ENCODE measurements at places on chromosomes 5 and 9. TPM values are rescaled to one million over a fixed set of nuclear protein-coding genes. Genes with fewer than 3 reads are reported as not detected.
A peak's percentile ranks its signal among the peaks of the same experiment; 100 is the strongest.

DNA sequence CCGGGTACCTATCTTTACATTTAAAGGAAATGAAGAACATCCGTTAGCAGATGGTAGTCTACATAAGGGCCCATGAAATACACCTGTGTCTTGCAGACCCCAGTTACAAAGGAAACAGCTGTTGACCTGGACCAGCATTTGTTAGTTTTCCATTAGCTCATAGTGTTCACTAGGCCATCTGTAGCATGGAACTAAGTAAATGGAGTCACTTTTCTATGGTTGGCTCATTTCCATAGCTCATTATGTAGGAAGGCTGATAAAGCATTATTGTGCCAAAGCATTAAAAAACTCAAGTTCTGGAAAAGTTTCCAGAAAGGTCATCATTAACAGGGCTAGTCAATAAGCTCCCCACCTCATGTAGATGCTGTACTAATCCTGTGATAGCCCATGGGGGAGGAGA lies 62.1 kb downstream of the PCSK1 start:
- no peak for DNase-seq
- H3K36me3 ChIP-seq = no peaks in the 10 kb centered on the region
- no peak overlapping the region for H3K27ac ChIP-seq
- H3K4me1 ChIP-seq = no peaks in the 10 kb centered on the region
- no peaks in the 10 kb centered on the region for H3K27me3 ChIP-seq
- no peak overlapping the region for H3K4me3 ChIP-seq

The ROR2 gene
- 36.7 TPM for total RNA-seq

DNA sequence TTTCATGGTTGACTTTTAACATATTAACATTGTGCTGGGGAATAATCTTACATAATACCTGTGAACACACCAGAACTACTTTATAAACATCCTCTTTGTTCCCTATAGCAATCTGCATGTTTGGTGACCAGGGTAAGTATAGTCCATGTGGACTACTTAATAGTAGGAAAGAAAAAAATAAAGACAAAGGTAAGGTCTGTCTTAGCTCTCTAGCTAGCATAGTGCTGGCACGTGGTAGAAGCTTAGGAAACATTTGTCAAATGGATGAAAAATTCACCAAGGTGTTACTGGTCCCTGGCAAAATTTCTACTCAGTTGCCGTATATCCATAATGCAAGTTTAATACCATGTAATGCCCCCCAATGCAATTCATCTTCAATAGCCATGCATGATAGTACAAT lies 78.6 kb upstream of the ABCA1 start:
- no peak for DNase-seq
- H3K36me3 ChIP-seq = no peaks in the 10 kb centered on the region
- H3K4me3 ChIP-seq = no peak overlapping the region
- H3K4me1 ChIP-seq = no peaks in the 10 kb centered on the region

DNA sequence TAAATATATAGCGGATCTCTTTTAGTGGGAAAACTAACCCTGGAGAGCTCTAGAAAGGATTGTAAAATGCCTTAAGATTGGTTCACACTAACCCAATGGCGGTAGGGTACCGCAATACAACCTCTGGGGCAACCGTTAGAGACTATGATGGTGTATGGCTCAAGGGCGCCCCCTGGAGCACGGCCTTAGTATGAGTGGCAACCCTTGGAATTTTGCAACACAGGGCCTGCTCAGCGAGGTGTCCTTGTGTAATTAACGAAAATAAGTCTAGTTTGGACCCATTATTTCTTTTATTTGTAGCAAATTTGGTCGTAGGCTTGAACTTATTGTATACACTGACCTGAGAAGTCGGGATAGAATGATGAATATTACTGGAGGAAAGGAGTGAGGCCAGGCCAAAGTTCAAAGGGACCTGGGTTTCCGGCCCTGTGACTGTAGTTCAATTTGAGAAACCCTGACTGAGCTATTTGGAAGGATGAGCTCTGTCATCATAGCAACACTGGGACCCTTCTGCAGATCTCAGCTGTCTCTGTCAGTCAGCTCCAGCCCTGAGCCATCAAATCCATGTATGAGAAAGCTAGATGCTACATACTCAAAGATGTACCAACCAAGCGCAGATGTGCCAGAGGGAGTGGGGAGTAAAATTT lies 54.8 kb downstream of the CAMK4 start:
- H3K27me3 ChIP-seq = no peaks in the 10 kb centered on the region
- no peak overlapping the region for H3K27ac ChIP-seq
- peak; percentile 78 for DNase-seq
- H3K36me3 ChIP-seq = no peaks in the 10 kb centered on the region
- H3K4me3 ChIP-seq = no peak overlapping the region

DNA sequence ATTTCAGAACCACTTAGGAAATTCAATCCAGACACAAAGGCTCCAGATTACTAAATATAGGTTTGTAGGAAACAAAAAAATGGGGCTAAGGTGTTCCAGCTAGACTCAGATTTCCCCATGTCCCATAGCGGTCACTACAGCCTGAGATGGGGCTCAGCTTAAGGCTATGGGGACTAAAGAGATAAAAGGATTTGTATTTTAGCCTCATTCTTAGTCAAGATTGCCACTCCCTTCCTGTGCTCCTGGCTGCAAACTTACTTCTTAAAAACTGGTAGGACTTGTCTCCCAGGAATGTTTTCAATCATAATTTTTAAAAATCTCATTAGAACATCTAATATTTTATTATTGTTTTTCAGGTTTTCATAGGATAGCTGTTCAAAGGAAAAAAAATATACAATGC lies 253.8 kb upstream of the DAB2 start:
- H3K4me1 ChIP-seq = peaks cover 3% of the 10 kb centered on the region
- H3K27ac ChIP-seq = no peak overlapping the region
- no peak overlapping the region for H3K4me3 ChIP-seq
- no peaks in the 10 kb centered on the region for H3K27me3 ChIP-seq
- no peaks in the 10 kb centered on the region for H3K36me3 ChIP-seq

GRCh38 chr5:111781200-111781599 lies 24.2 kb upstream of the NREP start:
- H3K36me3 ChIP-seq = no peaks in the 10 kb centered on the region
- H3K4me3 ChIP-seq = no peak overlapping the region
- H3K4me1 ChIP-seq = peaks cover 3% of the 10 kb centered on the region
- no peaks in the 10 kb centered on the region for H3K27me3 ChIP-seq
- DNase-seq = peak; percentile 82

GRCh38 chr9:34072868-34073590 lies 24.3 kb upstream of the UBAP2 start:
- peak overlapping the region; percentile 40 for H3K27ac ChIP-seq
- peaks cover 3% of the 10 kb centered on the region for H3K4me1 ChIP-seq
- H3K27me3 ChIP-seq = no peaks in the 10 kb centered on the region
- no peaks in the 10 kb centered on the region for H3K36me3 ChIP-seq
- DNase-seq = no peak

DNA sequence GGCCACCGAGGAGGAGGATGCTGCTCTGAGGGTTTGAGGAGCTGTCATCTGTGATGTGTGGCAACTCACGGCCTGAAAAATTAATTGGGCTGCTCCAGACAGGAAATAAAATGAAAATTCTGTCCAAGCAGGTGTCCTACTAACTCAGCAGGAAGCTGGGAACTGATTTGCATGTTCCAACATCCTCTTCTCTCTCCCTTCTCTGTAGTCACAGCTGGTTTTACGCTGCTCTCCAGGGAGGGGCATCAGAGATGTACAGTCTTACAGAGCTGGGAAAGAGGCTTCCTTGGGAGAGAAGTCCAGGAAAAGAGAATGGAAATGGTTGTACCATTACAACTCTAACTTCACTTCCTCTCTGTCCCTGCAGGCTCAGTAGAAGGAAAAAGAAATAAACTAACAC lies 24.2 kb upstream of the SIL1 start:
- H3K27me3 ChIP-seq = no peaks in the 10 kb centered on the region
- H3K4me3 ChIP-seq = no peak overlapping the region
- no peak for DNase-seq
- H3K4me1 ChIP-seq = no peaks in the 10 kb centered on the region

GRCh38 chr9:81827616-81828296 lies 100.5 kb upstream of the SPATA31D4 start:
- peaks cover 64% of the 10 kb centered on the region for H3K27me3 ChIP-seq
- no peak overlapping the region for H3K4me3 ChIP-seq
- peaks cover 7% of the 10 kb centered on the region for H3K4me1 ChIP-seq
- H3K36me3 ChIP-seq = no peaks in the 10 kb centered on the region
- DNase-seq = no peak

The ZDHHC11B gene
- 4.2 TPM for total RNA-seq

The SAP30L gene
- total RNA-seq = 20.8 TPM

DNA sequence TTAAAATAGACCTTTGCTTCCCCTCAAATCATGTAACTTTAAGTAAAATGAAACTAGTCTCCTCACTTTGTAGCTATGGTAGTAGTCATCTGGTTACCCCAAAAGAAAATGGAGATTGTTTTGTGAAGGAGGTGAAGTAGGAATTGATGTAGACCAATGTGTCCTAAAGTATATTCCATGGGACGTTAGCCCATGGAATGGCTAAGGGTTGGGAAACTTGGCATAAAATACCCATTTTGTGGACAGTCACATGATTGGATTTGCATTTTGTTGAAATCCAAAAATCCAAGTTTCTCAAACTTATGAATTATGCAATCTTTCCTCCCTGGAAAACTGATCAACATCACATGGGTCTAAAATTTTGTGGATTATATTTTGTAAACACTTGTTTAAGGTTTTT lies 290.6 kb downstream of the OSTF1 start:
- no peak overlapping the region for H3K4me3 ChIP-seq
- no peaks in the 10 kb centered on the region for H3K36me3 ChIP-seq
- no peaks in the 10 kb centered on the region for H3K4me1 ChIP-seq

GRCh38 chr9:15349892-15350761 lies 43.1 kb upstream of the TTC39B start:
- no peaks in the 10 kb centered on the region for H3K36me3 ChIP-seq
- H3K27ac ChIP-seq = no peak overlapping the region
- H3K27me3 ChIP-seq = no peaks in the 10 kb centered on the region

- peaks cover 10% of the 10 kb centered on the region for H3K4me1 ChIP-seq
- no peak overlapping the region for H3K4me3 ChIP-seq
- no peaks in the 10 kb centered on the region for H3K36me3 ChIP-seq
- H3K27ac ChIP-seq = no peak overlapping the region
- peak; percentile 60 for DNase-seq
Measured at GRCh38 chr5:136205061-136205702, 12.2 kb upstream of the SMIM32 start.

The THBS4 gene
- 25.6 TPM for total RNA-seq

The SLIT3 gene
- 62.5 TPM for total RNA-seq

- H3K27me3 ChIP-seq = no peaks in the 10 kb centered on the region
- H3K27ac ChIP-seq = peak overlapping the region; percentile 78
- H3K4me3 ChIP-seq = peak overlapping the region; percentile 82
Measured at GRCh38 chr9:13278023-13278367, 1.5 kb downstream of the MPDZ start.

- no peak for DNase-seq
- no peak overlapping the region for H3K4me3 ChIP-seq
- no peaks in the 10 kb centered on the region for H3K4me1 ChIP-seq
- H3K36me3 ChIP-seq = no peaks in the 10 kb centered on the region
- no peak overlapping the region for H3K27ac ChIP-seq
Measured at GRCh38 chr9:127087411-127087810, 35.0 kb downstream of the ANGPTL2 start.

The SPAG8 gene
- 2.9 TPM for total RNA-seq

GRCh38 chr5:1754531-1755220 lies 45.0 kb downstream of the MRPL36 start:
- DNase-seq = no peak
- H3K4me3 ChIP-seq = no peak overlapping the region
- H3K27me3 ChIP-seq = no peaks in the 10 kb centered on the region
- H3K27ac ChIP-seq = no peak overlapping the region
- no peaks in the 10 kb centered on the region for H3K4me1 ChIP-seq

The CTSV gene
- 29.0 TPM for total RNA-seq

The PAPPA gene
- total RNA-seq = 0.80 TPM

- no peak overlapping the region for H3K4me3 ChIP-seq
- no peak for DNase-seq
- peaks cover 45% of the 10 kb centered on the region for H3K27me3 ChIP-seq
- H3K27ac ChIP-seq = no peak overlapping the region
- no peaks in the 10 kb centered on the region for H3K4me1 ChIP-seq
Measured at GRCh38 chr5:1643651-1644392, 120.1 kb upstream of the LPCAT1 start.

DNA sequence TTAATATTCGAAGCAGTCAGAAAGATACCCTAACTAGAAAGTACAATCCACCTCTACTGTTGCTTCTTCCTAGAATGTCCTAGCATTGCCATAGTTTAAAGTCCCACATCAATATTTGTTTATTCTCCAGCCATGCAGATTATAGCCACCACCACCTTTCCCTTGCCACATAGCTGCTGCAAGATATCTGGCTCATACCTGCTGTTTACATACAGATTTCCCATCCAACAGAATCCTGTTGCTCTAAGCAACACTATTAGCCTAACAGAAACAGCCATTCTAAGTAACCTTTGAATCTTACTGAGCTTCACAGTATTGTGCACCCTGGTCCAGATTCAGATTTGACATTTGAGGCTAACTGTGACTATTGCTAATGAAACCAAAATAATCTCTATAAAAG lies 45.6 kb downstream of the GNAQ start:
- H3K27me3 ChIP-seq = no peaks in the 10 kb centered on the region
- no peak for DNase-seq
- no peak overlapping the region for H3K27ac ChIP-seq
- H3K4me3 ChIP-seq = no peak overlapping the region

The LPAR1 gene
- 0.77 TPM for total RNA-seq

- no peaks in the 10 kb centered on the region for H3K4me1 ChIP-seq
- H3K36me3 ChIP-seq = no peaks in the 10 kb centered on the region
- peaks cover 72% of the 10 kb centered on the region for H3K27me3 ChIP-seq
- no peak for DNase-seq
- H3K4me3 ChIP-seq = no peak overlapping the region
- no peak overlapping the region for H3K27ac ChIP-seq
Measured at GRCh38 chr5:88698290-88698689, 184.7 kb downstream of the MEF2C start.

GRCh38 chr5:53288511-53288910 lies 179.0 kb upstream of the MOCS2 start:
- no peak for DNase-seq
- H3K4me1 ChIP-seq = no peaks in the 10 kb centered on the region
- H3K36me3 ChIP-seq = no peaks in the 10 kb centered on the region
- no peaks in the 10 kb centered on the region for H3K27me3 ChIP-seq

The ANKRD18B gene
- 0.80 TPM for total RNA-seq

GRCh38 chr9:99253772-99254431 lies 31.8 kb downstream of the SEC61B start:
- H3K4me3 ChIP-seq = no peak overlapping the region
- no peaks in the 10 kb centered on the region for H3K36me3 ChIP-seq
- DNase-seq = no peak
- H3K27me3 ChIP-seq = no peaks in the 10 kb centered on the region
- H3K27ac ChIP-seq = no peak overlapping the region

- H3K4me1 ChIP-seq = peaks cover 3% of the 10 kb centered on the region
- H3K27ac ChIP-seq = no peak overlapping the region
- peak; percentile 44 for DNase-seq
- H3K27me3 ChIP-seq = peaks cover 100% of the 10 kb centered on the region
- no peaks in the 10 kb centered on the region for H3K36me3 ChIP-seq
Measured at GRCh38 chr5:135032999-135033861, 798 bp downstream of the PITX1 start.

Measured in cardiac muscle cell (in vitro differentiated cells and primary cell).